Naive thymus-derived CD8-positive, alpha-beta T cell (primary cell): ENCODE measurements at places on chromosomes 5 and 9. TPM values are rescaled to one million over a fixed set of nuclear protein-coding genes. Genes with fewer than 3 reads are reported as not detected.
A peak's percentile ranks its signal among the peaks of the same experiment; 100 is the strongest.

The SLC27A6 gene
- not detected for total RNA-seq

GRCh38 chr5:127943061-127943371, 140.6 kb upstream of the SLC12A2 start:
- no peak overlapping the region for H3K27ac ChIP-seq
- DNase-seq: no peak
- H3K36me3 ChIP-seq: no peaks in the 10 kb centered on the region
- no peaks in the 10 kb centered on the region for H3K27me3 ChIP-seq
- H3K4me1 ChIP-seq: no peaks in the 10 kb centered on the region
- H3K4me3 ChIP-seq: no peak overlapping the region

- peak overlapping the region; percentile 87 for H3K4me3 ChIP-seq
- peak overlapping the region; percentile 98 for H3K27ac ChIP-seq
- no peak for DNase-seq
- peaks cover 31% of the 10 kb centered on the region for H3K4me1 ChIP-seq
- H3K27me3 ChIP-seq: no peaks in the 10 kb centered on the region
Measured at GRCh38 chr9:92964607-92965060, 17.3 kb downstream of the FGD3 start.

- H3K4me1 ChIP-seq: peaks cover 53% of the 10 kb centered on the region
- H3K27ac ChIP-seq: peak overlapping the region; percentile 18
- H3K27me3 ChIP-seq: no peaks in the 10 kb centered on the region
- H3K4me3 ChIP-seq: no peak overlapping the region
Measured at GRCh38 chr9:132673355-132673754, 3.1 kb downstream of the GTF3C4 start.

DNA sequence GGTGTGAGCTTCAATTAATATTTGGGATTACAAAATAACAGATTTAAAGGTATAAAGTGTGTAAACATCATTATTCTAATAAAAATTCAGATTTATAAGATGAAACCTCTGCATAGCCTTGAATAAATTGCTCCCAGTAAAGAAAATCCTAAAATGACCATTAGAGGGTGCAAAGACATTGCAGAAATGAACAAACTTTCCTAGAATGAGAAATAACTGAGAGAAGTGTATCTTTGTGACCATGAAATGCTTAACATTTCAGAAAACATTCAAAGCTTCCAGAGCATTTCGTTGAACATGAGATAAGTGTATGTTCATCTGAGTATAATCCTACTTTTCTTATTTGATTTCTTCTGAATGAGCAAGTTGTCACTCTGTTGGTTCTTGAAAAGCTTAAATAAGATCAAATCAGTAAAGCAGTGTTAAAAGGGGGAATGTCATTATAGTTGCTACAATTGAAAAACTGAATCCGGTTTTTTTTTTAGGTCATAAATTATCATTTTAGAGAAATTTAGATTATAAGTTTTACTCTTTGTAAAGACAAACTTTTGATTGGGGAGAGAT, 24.7 kb upstream of the NUDT12 start:
- no peak overlapping the region for H3K4me3 ChIP-seq
- no peak for DNase-seq
- H3K27ac ChIP-seq: no peak overlapping the region
- no peaks in the 10 kb centered on the region for H3K27me3 ChIP-seq

The PCDHA6 gene
- not detected for total RNA-seq
